Activated T-cell treated with anti-CD3 and anti-CD28 coated beads, Interleukin-2, amount 50 U/mL, for 4 hours (primary cell): ENCODE measurements at places on chromosomes 13 and 19.

DNA sequence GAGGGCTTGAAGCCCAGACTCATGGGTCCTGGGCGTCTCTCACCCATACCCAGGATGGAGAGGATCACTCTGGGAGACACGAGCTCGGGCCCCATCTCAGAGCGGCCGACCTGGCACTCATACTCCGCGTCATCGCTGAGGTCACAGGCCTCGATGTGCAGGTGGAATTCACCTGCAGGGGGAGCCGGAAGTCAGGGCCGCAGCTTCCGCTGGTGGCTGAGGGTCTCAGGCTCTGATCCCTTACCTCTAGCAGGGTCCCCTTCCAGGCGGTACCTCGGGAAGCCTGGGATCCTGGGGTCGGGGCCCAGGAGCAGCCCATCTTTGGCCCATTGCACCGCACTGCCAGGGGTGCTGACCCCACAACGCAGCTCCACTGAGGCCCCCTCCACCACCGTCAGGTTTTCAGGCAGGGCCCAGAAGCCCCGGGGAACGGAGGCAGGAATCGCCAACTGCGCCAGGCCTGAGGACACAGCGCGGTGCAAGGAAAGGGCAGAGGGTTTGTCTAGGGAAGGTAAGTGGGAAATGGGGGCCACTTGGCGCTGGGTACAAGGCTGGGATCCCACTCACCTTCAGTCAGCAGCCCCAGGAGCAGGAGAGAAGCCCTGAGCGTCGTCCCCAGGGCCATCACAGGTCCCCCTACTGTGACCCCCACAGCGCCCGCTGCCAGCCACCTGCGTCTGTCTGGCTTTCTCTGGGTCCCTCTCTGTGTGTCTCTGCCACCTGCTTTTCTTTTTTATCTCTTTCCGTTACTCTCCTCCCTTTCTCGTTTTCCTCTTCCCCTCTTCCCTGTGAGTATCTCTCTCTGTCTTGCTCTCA lies 883 bp downstream of the NPHS1 start:
- DNase-seq, result no peak

DNA sequence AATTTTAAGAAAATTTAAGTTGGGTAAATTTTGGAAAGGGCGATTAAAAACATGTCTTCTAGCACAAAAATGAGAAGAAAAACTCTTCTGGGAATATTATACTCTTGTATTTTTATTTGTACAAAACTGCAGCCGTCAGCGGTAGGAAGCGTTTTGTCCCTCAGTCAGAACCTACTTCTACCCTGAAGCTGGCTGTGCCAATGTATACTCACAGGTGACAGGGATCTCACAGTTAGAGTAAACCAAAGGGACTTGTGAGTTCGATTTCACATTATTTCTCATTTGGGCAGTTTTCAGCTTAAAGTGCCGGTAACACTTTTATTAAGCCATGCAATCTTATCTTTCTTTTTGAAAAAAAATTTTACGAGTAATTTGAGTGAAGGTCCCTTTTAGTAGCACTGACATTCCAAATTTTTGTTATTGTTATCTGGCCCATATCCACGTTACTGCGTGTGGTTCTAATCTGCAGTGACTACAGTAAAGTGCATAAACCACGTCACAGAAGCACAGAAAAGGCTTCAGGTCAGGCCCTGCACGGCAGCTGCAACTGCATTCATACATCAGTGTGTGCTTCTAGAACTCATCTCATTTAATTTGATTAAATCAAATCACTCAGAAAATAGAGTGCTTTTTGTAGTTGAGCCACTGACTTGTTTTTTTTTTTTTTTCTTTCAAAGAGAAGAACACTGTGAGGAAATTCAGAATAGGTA lies 387.3 kb downstream of the LIG4 start:
- no peak for DNase-seq

- no peak for DNase-seq
Observed at GRCh38 chr19:1718420-1719291, 34.6 kb upstream of the ONECUT3 start.

GRCh38 chr19:47509973-47510372 lies 4.9 kb downstream of the NAPA start:
- DNase-seq, result no peak

DNA sequence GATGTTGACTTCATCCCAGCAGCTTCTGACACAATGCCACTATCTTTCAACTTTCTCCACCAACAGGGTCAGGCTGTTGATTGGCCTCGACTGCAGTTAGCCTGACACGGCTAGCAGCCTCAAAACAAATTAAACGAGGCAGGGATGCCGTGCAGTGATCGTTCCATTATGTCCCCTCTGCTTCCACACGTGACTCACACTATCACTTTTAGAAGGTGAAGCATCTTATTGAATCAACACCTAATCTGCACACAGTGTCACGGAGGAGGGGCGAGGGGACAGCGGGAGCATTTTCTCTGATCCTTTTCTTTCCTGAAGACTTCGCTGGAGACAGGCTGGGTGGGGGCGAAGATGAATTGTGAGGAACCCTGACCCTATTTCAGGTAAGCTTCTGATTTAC lies 241.9 kb upstream of the ZNF507 start:
- no peak for DNase-seq

DNA sequence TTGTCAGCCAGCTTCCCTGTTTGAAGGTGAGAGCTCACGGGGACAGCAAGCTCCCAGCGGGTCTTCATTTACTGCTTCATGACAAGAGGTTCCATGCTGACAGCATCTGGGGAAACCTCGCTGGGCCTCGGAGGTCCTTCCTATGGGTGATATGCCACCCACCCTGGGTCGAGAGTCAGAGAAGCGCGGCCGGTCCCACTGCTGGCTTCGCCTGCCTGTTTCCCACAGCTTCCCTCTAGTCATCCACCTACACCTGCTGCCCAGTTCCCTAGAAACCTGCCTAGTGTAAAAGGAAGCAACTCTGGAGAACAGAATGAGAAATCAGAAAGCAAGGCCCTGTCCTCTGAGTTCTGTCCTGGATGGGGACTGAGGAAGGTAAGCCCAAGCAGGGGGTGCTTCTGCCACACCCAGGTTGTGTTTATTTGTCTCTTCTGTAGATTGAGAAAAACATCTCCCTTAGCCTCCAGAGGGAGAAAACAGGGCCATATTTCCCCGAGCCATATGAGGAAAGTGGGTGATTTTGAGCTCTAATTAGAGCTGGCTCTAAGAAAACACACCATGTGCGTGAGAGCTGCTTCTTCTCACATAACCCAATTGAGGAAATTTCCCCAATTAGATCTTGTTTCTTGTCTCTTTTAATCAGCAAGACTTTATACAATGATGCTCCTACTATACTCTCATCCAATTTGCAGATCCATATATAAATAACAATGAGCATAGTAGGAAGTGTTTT lies 504.3 kb downstream of the IRS2 start:
- DNase-seq, result no peak

- no peak for DNase-seq
Observed at GRCh38 chr13:29624997-29625396, 29.5 kb upstream of the SLC7A1 start.

DNA sequence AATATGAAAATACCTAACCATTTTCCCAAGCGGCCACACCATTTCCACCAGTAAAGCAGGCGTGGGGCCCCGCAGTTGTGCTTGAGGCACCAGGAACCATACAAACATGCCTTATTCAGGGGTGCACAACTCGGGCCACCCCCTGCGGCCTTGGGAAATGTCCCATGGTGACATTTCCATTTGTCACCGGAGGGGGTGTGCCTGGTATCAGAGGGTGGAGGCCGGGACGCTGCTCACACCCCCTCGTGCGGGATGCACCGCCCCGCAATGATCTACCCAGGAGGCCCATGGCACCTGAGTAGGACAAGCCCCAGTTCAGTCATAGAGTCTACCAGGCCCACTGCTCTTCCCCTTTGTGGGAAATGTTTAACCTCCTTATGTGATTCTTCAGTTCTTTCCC lies 218.8 kb downstream of the TEX29 start:
- no peak for DNase-seq

DNA sequence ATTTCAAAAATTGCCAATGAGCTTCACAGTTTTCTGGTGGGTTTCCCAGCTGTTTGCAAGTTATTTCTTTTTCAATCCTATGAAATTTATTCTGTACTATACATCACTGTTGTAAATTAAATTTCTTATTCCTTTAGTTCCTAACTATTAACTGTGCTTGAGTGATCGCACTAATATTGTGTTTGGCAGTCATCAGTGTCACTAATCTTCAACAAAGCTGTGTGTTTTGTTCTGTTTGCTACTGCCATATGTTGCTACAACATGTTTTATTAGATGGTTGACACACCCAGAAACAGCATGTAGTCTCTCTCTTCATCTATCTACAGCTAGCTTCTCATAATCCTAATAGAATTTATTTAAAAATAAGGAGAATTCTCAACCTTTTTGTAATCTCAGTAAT lies 453.6 kb upstream of the PRR20A start:
- no peak for DNase-seq

- DNase-seq, result no peak
Observed at GRCh38 chr13:27347211-27347772, 76.7 kb downstream of the RASL11A start.
